Hematopoietic multipotent progenitor cell treated with erythropoietin and hydrocortisone succinate and interleukin-3 and kit ligand, for 8 days (in vitro differentiated cells): ENCODE measurements at places on chromosomes 16 and 17.

- peak; percentile 48 for DNase-seq
Observed at GRCh38 chr17:40553694-40554534, 11.4 kb downstream of the CCR7 start.

- DNase-seq: no peak
Observed at GRCh38 chr16:70416748-70417616, 21.9 kb downstream of the ST3GAL2 start.

GRCh38 chr17:27635275-27635823 is 4.4 kb downstream of the LGALS9 start:
- peak; percentile 70 for DNase-seq

GRCh38 chr17:2337544-2338314 is 428 bp downstream of the SGSM2 start:
- DNase-seq: peak; percentile 58

DNA sequence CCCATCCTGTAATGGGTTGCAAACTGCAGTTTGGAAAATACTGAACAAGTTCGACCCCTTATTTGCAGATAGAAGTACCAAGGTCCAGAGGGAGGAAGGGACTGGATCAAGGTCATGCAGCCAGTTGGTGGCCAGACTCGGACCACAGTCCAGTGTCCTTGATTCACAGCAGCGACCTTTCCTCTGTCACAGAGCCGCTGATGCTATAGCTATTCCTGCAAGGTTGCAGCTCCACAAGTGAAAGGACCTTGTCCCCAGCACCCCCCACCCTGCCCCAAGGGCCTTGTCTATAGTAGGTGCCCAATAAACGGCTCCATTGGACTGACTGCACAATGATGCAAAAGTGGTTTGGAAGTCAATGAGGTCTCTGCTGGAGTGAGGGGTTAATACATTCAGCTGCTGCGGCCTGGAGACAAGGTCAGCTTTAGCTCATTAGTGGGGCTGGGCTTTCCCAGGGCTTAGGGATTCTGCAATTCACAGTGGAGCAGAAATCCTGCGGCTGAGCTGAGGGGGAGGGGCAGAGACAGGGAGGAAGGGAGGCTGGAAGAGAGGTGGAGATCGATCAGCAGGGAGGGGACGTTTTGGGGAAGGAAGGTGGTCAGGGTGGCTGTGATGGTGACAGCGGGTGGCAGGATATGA is 13.4 kb upstream of the CRHR1 start:
- DNase-seq: no peak

DNA sequence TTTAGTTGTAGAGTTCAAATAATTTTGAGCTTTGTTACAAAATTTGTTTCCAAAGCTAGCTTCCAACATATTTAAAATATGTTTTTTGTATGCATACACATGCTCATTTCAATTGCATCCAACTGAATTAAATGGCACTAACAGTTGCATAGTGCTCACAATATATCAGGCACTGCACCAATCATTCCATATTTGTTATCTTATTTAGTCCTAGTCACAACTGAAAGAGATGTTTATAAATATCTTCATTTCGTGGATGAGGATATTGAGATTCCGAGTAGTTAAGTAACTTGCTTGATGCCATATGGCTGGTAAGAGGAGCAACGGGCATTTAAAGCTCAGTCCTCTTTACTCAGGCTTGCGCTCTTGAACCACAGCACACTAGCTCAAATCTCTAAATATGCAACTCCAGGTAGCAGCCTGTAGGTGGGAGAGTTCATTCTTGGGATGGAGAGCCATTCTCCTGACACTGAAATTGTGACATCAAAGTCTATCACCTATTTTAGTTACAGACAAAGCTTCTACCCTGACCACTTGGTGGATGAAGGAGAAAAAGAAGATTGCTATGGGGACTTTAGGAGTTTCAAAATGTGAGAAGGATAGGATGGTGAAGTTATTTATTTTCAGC is 118.0 kb upstream of the CA10 start:
- DNase-seq: no peak

DNA sequence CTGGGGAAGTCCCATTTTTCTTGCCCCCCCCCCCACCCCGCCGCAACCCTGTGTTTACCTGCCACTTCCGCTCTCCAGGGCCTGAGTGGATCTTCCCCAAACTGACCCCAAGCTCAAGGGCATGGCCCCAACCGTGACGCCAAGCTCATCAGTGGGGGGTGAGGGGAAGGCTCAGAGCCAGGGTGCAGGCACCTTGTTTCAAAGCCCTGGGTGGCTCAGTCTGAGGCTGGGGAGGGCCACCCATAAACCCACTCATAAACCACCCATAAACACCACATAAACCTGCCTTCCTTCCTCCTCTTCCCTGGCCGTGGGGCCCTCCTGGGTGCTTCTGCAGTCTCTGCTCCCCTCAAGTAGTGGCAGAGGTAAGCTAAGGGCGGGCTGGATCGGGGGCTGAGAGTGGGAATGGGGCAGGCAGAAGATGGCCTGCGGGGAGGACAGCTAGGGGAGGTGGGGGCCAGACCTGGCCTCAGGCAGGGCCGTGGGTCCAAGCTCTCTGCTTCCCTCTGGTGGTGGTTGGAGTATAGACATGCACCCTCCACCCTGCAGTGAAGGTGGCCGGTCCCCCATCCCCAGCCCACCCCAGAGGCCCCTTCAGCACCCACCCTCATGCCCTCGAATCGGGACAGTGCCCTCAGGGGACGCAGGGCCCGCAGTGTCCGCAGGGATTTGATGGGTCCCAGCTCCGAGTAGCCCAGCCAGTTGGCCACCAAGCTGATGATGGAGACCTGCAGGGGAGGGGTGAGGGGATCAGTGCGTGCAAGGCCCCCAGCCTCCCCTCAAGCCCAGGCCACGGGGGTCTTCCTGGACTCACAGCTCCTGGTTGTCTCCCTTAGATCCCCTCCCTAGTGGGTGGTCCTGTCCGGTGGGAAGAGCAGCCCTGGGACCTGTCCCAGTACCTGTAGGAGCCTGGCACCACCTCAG is 14.6 kb upstream of the CD79B start:
- DNase-seq: peak; percentile 46

DNA sequence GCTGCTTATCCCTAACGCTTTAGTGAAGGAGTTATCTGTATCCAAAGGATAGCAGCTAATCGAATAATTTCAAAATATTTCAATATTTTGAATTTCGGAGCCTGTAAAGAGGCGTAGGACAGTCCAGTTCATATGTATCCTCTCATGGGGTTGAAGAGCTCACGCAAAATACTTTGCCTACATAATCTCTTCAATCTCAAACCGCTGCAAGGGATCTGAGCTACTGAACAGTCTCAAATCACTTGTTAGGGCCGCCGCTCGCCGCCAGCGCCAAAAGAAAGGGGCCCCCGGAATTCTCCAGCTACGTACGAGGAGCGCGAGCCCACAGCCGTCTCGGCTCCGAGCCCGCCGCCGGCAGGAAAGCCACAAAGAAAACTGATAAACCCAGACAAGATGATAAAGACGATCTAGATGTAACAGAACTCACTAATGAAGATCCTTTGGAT is 601 bp upstream of the RFWD3 start:
- peak; percentile 55 for DNase-seq

DNA sequence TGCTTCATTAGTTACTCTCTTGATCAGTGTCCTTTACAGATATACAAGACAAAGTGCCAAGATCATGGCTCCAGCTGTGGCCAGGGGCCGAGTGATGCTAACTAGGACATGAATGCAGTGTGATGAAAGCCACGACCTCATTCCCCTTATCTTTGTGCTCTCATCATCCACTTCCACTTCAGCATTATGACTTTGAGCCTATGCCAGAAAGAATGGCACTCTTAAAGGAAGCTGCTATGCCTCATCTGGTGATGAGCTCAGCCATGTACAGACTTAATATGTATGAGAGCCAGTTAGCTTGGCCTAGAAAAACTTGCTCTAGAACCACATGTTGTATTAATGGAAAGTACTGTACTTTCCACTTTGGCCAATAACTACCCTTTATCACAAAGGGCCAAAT is 179.1 kb downstream of the TOX3 start:
- DNase-seq: no peak

- DNase-seq: no peak
Observed at GRCh38 chr17:7215136-7215638, 4.4 kb downstream of the DLG4 start.

GRCh38 chr17:39627712-39628516 is 1.2 kb downstream of the PPP1R1B start:
- DNase-seq: no peak

- no peak for DNase-seq
Observed at GRCh38 chr16:56631832-56632155, 665 bp upstream of the MT1M start.

DNA sequence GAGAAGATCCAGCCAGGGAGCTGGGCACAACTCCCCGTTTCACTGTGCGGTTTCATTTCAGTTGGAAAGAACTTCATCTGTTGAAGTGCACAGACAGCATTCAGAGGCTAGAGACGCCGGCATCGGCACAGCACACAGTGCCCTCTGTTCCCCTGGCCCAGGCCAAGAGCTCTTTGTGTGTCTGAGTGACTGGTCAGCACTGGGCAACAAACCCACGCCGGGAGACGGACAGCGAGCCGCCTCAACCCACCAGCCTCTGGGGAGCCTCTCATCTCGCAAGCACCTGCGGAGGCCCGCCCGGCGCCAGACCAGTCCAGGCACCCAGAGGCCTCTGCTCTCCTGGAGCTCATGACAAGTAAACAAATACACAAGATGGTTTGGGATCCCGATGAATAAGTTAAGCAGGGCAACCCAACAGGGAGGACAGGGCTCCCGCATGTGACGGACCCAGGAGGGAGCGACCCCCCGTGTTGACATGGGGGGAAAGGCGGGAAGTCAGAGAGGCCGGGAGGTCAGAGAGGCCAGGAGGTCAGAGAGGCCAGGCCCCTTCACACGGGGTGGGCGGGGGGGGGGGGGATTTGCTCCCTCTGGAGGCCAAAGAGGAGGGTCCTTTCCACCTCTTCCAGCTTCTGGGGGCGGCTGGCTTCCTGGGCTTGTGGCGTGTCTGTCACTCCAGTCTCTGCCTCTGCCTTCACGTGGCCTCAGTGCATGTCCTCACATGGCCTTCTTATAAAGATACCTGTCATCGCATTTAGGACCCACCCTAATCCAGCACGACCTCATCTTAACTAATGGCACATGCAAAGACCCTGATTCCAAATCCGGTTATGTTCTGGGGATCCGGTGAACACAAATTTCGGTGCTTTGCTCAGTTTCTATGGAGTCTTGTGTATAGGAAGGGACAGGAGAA is 25.8 kb upstream of the KLHDC4 start:
- DNase-seq: no peak

- no peak for DNase-seq
Observed at GRCh38 chr17:77316191-77316641, 175.4 kb downstream of the SEC14L1 start.

DNA sequence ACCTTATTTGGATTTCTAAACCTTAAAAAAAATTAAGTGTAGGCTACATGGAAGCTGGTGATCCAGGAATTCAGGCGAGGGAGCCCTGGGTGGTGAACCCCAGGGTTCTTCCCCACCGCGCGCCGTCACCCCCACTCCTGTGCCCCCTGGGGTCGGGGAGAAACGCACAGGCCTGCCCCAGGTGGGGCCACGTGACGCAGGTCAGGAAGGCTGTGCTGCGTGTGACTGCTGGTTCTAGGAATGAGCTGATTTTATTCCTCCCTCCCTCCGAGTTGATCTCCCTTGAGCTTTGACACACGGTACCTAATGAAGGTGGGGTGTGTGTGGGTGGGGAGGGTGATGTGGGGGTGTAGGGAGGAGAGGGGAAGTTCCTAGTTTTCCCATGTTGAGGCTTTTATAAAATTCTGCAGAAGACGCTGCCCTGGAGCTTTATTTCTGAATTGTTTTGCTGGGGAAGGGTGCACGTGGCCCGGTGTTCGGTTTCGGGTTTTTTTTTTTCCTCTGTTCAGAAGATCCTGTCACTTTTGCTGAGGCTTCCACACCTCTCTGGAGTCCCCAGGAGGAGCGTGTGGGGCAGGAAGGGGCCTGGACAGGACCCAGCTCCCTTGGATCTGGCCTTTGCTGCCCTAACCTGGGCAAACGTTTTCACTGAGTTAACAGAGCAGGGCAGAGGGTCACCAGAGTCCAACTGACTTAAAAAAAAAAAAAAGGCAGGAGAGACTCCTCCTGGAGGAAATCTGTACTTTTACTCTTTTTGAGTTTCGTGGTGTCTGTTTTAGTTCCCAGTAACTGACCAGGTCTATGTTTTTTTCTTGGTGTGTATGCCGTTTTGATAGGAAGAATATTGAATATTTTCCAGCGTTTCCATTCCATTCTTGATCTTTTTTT is 55.8 kb upstream of the GSE1 start:
- DNase-seq: peak; percentile 66

DNA sequence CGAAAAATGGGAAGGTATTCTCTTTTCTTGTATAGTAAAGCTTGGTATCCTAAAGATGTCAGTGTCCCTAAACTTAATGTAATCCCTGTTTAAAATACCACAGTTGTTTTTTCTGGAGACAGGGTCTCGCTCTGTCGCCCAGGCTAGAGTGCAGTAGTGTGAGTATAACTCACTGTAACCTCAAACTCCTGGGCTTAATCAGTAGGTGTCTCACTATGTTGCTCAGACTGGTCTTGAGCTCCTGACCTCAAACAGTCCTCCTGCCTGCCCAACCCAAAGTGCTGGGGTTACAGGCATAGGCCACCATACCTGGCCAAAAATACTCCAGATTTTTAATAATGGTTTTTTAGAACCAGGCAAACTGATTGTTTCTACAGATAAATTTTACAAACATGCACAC is 8.2 kb downstream of the DCAF7 start:
- DNase-seq: no peak

DNA sequence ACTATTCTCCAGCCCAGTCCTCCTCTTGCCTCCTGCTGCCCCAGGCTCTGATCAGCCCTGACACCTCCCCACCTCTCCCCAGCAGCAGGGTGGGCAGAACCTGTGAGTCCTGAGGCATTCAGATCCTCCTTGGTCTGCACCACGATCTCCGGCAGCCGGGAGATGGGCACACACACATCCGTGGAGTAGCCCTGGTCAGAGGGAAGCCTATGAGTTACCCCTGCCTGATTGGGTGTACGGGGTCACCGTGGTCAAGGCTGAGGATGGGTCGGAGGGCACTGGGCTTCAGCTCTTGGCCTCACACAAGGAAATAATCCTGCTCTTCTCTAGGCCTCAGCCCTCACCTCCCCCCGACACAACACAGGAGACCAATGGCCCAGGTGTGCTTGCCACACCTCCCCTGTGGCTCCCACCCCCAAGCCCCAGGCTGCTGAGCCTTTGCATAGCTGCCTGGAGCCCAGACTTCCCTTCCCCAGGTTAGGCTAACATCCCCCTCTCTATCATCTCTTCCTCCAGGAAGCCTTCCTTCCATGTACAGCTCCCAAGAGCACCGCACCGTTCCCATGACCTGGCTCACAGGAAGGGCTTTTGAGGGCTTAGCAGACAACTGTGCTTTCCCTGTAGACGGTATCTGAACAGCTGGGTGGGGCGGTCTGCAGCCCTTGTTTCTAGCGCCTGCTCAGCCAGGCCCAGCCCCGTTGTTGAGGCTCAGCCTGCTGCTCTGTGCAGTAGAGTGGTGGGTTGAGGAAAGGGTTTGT is 3.7 kb downstream of the LDHD start:
- peak; percentile 66 for DNase-seq

DNA sequence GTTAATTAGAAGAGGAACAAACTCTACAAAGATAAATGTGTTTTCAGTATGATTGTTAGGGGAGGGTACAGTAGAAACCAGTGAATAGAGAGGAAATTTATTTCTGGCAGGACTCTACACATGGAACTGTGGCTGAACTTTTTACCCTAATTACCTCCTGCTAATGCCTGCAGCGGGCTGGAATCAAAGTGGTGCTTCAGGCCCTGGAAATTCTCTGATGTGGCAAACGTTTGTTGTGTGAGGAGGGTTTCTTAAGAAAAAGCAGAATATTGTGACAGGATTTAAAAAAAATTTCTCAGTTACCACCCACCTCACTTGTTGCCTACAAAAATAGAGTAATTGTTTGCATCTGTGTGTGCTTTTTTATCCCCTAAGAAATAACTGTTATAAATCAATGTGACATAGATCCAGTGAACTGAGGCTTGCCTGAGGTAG is 154.5 kb downstream of the BCAS3 start:
- DNase-seq: no peak
